ENCODE measurements at places on chromosomes 1 and 21. TPM values are rescaled to one million over a fixed set of nuclear protein-coding genes. Genes with fewer than 3 reads are reported as not detected.

GRCh38 chr1:234953655-234954405 is 174.8 kb downstream of the TOMM20 start:
- peaks cover 12% of the 10 kb centered on the region for H3K36me3 ChIP-seq
- H3K27ac ChIP-seq = peak overlapping the region; percentile 12
- H3K4me3 ChIP-seq = no peak overlapping the region
- no peaks in the 10 kb centered on the region for H3K27me3 ChIP-seq
- no peak for DNase-seq

- no peak overlapping the region for H3K27ac ChIP-seq
- peaks cover 6% of the 10 kb centered on the region for H3K36me3 ChIP-seq
- no peak for DNase-seq
Measured at GRCh38 chr1:153592748-153593147, 20.2 kb downstream of the S100A16 start.

- no peaks in the 10 kb centered on the region for H3K4me1 ChIP-seq
- H3K27ac ChIP-seq = no peak overlapping the region
- no peaks in the 10 kb centered on the region for H3K36me3 ChIP-seq
- H3K27me3 ChIP-seq = no peaks in the 10 kb centered on the region
- H3K4me3 ChIP-seq = no peak overlapping the region
Measured at GRCh38 chr1:221644663-221645258, 97.1 kb downstream of the DUSP10 start.

DNA sequence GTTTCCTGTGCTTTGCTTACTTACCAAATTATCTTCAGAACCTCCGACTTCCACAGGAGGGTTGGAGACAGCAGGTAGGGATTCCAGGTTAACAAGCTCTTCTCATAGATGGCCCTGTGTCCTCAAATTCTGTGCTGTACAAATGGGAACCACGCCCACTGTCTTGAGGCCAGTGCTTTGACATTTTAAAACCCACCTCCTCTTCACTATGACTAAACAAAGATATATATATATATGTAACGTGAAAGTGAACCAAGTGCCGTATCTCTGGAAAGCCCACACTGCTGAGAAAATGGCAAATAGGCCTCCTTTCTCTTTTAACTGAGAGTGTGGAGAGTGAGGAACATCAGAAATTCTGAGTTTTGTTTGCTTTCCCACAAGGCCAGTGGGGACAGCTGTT is 99.6 kb downstream of the ZBTB18 start:
- no peaks in the 10 kb centered on the region for H3K27me3 ChIP-seq
- H3K27ac ChIP-seq = no peak overlapping the region
- no peaks in the 10 kb centered on the region for H3K36me3 ChIP-seq
- DNase-seq = no peak

- no peaks in the 10 kb centered on the region for H3K36me3 ChIP-seq
- no peaks in the 10 kb centered on the region for H3K27me3 ChIP-seq
- H3K27ac ChIP-seq = no peak overlapping the region
- DNase-seq = no peak
- H3K4me3 ChIP-seq = no peak overlapping the region
Measured at GRCh38 chr1:82483146-82483545, 682.4 kb downstream of the ADGRL2 start.

DNA sequence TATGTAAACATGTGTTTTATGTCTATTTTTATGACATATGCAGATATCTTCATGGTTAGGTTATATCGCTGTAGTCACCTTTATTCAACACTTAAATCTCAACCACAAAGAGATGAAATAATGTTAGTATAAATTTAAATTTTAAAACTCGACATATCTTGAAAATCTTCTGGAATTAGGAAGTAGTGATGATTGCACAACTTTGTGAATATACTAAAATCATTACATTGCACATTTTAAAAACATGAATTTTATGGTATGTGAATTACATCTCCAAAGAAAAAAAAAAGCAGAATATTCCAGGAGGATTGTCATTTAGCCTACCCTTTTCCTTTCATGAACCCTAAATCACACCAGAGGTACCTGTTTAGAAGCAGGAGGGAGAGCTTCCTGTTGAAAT is 39.4 kb upstream of the CACYBP start:
- H3K4me3 ChIP-seq = no peak overlapping the region
- no peak for DNase-seq
- no peak overlapping the region for H3K27ac ChIP-seq
- no peaks in the 10 kb centered on the region for H3K27me3 ChIP-seq
- H3K36me3 ChIP-seq = peaks cover 14% of the 10 kb centered on the region
- peaks cover 24% of the 10 kb centered on the region for H3K4me1 ChIP-seq

DNA sequence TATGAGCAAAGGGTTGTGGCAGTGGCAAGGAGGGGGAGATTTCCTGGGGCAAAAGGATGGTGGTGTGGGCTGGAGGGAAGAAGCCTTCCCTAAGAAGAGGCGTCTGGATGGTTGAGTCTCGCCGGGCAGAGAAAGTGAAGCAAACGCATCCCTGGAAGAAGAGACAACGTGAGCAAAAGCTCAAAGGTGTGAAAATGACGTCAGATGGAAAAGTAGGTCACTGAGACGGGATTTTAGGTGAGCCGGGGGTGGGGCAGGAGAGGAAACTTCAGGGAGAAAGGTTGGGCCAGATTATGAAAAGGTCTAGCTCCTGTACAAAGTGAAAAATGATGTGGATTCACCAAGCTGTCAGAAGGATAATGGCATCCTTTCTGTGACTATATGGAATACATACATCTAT is 95.3 kb upstream of the KCNE2 start:
- peaks cover 6% of the 10 kb centered on the region for H3K36me3 ChIP-seq
- peaks cover 64% of the 10 kb centered on the region for H3K27me3 ChIP-seq
- no peak for DNase-seq

DNA sequence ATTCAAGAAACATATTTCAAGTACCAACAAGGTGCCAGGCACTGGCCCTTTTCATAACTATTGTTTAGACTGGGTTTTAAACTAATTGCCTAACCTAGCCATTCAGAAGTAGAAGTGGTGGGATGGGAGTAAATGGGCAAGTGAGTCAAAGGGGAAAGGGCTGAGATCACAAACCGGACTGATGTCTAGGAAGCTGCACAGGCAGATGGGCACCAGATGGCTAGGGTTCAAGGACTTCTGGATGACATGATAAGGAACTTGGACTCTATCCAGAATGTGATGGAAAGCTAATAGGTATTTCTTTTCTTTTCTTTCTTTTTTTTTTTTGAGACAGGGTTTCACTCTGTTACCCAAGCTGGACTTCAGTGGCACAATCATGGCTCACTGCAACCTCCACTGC is 46.6 kb downstream of the LYST start:
- no peak overlapping the region for H3K27ac ChIP-seq
- DNase-seq = no peak
- H3K36me3 ChIP-seq = no peaks in the 10 kb centered on the region
- H3K4me3 ChIP-seq = no peak overlapping the region
- H3K27me3 ChIP-seq = no peaks in the 10 kb centered on the region

DNA sequence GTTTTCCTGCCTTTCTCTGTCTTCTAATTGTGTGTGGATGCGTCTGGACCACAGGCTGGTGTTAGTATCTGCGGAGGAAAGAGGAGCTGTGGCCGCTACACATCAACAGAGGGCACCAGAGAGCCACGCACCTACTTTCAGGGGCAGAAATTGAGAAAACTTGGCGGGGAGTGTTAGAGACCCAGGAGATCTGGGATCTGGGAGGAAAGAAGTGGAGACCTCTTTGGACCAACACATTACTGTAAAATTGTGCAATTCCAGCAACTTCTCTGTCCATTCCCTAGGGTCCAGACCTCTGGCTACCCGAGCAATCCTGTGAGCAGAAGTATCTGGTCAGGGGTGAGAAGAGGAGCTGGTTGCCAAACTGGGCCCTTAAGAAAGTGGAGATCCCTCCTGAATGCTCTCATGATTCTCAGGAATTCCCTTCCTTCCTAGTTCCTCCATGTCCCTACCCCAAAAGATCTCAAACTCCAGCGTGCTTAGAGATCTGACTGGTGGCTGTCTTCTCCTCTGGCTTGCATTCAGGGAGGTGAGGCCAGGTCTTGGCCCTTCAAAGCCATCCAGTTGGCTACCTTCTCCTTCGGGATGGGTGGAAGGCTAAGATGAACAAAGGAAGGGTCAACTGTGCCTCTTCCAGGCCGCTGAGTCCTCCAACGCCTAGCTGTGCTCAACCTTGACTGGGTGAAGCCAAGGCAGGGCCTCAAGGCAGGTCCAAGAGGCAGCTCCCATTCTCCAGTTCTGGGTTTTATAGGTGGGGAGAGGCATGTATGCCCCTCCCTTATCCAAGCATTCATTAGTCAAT is 1.2 kb upstream of the KIRREL1 start:
- peaks cover 36% of the 10 kb centered on the region for H3K4me1 ChIP-seq
- peak overlapping the region; percentile 93 for H3K4me3 ChIP-seq
- peak; percentile 83 for DNase-seq
- peaks cover 33% of the 10 kb centered on the region for H3K36me3 ChIP-seq
- H3K27ac ChIP-seq = peak overlapping the region; percentile 29

GRCh38 chr1:59502009-59502691 is 205.3 kb downstream of the FGGY start:
- no peak for DNase-seq
- peaks cover 4% of the 10 kb centered on the region for H3K36me3 ChIP-seq
- H3K4me3 ChIP-seq = no peak overlapping the region
- peak overlapping the region; percentile 84 for H3K27ac ChIP-seq
- H3K4me1 ChIP-seq = peaks cover 50% of the 10 kb centered on the region
- no peaks in the 10 kb centered on the region for H3K27me3 ChIP-seq

GRCh38 chr1:204079608-204079999 is 6.7 kb downstream of the SOX13 start:
- DNase-seq = no peak
- H3K4me1 ChIP-seq = peaks cover 60% of the 10 kb centered on the region
- H3K27ac ChIP-seq = no peak overlapping the region
- H3K4me3 ChIP-seq = peak overlapping the region; percentile 21

- DNase-seq = no peak
- no peaks in the 10 kb centered on the region for H3K36me3 ChIP-seq
- H3K4me1 ChIP-seq = no peaks in the 10 kb centered on the region
- H3K27me3 ChIP-seq = no peaks in the 10 kb centered on the region
- H3K4me3 ChIP-seq = no peak overlapping the region
Measured at GRCh38 chr1:222161676-222162075, 386.2 kb downstream of the HHIPL2 start.

GRCh38 chr1:233730809-233731208 is 116.9 kb downstream of the KCNK1 start:
- no peaks in the 10 kb centered on the region for H3K4me1 ChIP-seq
- DNase-seq = peak; percentile 26
- no peaks in the 10 kb centered on the region for H3K27me3 ChIP-seq
- H3K36me3 ChIP-seq = no peaks in the 10 kb centered on the region
- H3K27ac ChIP-seq = no peak overlapping the region

DNA sequence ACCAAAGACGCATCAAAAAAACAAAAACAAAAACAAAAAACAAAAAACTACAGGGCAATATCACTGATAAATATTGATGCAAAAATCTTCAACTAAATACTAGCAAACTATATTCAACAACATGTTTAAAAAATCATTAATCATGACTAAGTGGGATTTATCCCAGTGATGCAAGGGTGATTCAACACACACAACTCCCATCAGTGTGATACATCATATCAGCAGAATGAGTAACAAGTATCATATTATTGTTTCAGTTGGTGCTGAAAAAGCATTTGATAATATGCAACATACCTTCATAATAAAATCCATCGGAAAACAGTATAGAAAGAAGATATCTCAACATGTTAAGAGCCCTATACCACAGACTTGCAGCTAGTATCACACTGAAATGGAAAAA is 953.0 kb downstream of the AMY1C start:
- no peak for DNase-seq
- no peak overlapping the region for H3K27ac ChIP-seq
- H3K4me1 ChIP-seq = no peaks in the 10 kb centered on the region
- no peaks in the 10 kb centered on the region for H3K36me3 ChIP-seq

- peaks cover 11% of the 10 kb centered on the region for H3K27me3 ChIP-seq
- no peaks in the 10 kb centered on the region for H3K36me3 ChIP-seq
- no peak for DNase-seq
- no peaks in the 10 kb centered on the region for H3K4me1 ChIP-seq
- H3K4me3 ChIP-seq = no peak overlapping the region
- H3K27ac ChIP-seq = no peak overlapping the region
Measured at GRCh38 chr1:199639453-199639852, 388.1 kb upstream of the NR5A2 start.

The NR1I3 gene
- not detected for total RNA-seq
